ENCODE measurements at places on chromosomes 1 and 21.
A peak's percentile ranks its signal among the peaks of the same experiment; 100 is the strongest.

DNA sequence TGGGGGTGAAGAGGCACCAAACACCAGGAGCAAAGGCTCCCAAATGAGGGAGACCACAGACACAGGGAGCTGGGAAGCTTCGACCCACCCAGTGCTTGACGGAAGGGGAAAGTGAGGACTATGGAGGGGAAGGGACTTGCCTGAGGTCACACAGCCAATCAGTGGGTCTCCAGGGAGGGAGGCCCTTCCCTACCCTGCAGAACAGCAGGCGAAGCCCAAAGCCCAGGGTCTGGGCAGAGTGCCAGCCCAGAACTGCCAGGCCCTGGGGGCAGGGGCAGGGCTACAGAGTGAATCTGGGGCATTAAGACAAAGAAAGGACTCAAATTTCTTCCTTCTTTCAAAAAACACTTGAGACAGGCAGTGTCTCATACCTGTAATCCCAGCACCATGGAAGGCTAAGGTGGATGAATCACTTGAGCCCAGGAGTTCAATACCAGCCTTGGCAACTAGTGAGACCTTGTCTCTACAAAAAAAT lies 45.5 kb upstream of the ECE1 start:
- DNase-seq, result no peak

DNA sequence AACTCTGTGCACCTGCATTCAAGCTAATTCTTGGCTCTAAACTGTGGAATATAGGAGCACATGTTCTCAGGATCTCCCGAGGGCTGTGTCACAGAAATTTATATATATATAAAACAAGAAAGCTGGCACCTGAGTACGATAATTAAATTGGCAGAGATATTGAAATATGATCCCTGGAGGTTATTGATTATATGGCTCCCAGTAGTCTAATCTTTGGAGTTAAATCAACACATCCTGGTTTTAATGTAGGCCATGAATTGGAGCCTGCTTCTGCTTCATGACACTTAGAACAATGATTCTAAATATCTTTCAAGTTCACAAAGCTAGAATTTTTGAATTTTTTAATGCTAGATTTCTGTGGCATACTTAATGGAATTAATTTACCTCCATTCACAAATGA lies 84.3 kb downstream of the CTH start:
- no peak for DNase-seq

GRCh38 chr1:85027242-85027983 lies 20.9 kb downstream of the MCOLN3 start:
- DNase-seq, result peak; percentile 41

- DNase-seq, result no peak
These were observed 212.7 kb upstream of the ESRRG start for GRCh38 chr1:216935901-216936300.

GRCh38 chr1:111704776-111705175 lies 34.4 kb downstream of the INKA2 start:
- DNase-seq, result no peak

Data from fibroblast of the aortic adventitia (primary cell).